ENCODE measurements at places on chromosomes 2 and 18.

- DNase-seq: no peak
Measured at GRCh38 chr2:160387558-160388262, 105.9 kb downstream of the RBMS1 start.

DNA sequence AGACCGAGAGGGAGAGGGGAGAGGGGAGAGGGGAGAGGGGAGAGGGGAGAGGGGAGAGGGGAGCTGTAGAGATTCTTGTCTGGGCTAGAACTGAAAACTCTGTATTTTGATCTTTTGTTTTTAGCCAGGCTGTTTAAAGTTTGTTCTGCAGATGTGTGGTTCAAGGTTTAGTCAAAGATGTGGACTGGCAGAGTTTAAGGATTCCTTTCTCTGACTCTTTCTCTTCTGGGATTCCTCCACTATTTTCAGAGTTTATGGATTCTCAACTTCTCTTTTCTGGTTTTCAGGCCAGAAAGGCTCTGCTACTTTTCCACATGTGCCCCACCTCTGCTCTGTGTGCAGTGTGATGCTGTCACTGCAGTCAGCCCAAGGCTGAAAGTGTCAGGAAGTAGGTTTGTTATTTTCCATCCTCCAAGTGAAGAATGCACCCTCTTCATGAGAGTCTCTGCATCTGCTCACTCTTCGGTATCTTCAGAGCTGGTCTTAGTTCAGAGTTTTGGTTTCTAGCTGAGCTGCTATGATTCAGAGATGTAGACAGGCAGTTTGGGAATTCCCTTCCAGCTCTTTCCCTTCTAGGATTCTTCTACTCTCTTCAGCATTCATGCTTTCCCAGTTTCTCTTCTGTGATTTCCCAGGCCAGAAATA lies 130.9 kb upstream of the SMAD7 start:
- no peak for DNase-seq

GRCh38 chr2:217356781-217357180 lies 496.9 kb upstream of the TNP1 start:
- no peak for DNase-seq

DNA sequence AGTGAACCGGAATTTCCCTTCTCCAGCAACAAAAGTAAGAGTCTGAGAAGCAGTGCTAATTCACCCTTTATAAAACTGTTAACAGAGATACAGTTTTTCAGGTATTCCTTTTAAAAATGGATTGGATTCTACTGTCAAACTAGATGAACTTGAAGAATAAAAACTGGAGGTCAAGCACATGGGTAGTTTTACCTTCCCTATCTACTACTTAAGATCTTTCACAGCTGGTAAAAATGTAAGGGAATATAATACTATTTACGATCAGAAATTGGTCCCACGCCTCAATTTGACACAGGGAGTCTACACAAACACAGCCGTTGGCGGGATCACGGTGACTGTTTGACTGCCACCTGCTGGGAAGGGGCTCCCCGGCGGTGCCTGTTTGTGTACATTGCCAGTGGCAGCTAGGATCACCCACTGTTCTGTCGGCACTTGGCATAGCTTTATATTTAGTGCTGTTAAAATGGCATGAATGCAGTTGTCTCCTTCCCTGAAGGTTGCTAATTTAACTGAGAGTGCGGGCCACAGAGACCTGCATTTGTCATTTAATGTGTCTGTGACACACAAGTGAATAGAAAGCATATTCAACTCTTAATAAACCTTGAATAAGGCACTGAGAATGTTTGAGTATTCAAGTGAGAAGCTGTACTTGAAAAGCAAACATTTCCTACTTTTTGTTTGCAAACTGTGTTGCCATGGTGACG lies 59.5 kb downstream of the ABCG8 start:
- no peak for DNase-seq

DNA sequence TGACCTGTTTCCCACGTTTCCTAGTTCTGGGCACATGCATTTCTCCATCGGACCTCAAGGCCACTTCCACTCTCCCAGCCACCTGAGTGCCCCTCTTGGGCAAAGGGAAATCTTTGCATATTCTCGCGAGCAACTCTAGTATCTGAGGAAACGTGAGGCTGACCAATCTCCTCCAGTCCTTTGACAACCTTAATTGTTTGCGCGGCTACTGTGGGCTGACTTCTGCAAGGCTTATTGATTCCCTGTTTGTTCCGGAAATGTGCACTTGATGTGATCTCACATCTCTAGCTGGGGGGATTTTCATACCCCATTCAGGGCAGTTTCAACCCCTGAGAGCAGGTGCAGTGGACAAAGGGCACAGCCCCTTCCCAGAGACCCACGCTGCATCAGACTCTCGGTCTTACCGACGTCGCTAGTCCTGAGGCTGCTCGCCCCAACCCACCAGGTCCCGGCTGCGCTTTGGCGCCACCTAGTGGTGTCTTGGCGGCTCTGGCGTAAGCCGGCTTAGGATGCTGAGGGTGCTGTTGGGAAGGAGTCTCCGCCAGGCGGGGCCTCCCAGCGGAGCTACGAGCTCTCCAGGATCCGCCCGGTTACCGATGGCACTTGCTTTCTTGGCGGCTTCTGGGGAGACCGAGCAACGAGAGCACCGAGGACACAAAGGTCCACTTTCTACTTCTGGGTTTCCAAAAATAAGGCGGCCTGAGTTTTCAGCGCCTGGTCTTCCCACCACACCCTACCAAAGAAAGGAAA lies 24.8 kb upstream of the SPR start:
- peak; percentile 73 for DNase-seq

DNA sequence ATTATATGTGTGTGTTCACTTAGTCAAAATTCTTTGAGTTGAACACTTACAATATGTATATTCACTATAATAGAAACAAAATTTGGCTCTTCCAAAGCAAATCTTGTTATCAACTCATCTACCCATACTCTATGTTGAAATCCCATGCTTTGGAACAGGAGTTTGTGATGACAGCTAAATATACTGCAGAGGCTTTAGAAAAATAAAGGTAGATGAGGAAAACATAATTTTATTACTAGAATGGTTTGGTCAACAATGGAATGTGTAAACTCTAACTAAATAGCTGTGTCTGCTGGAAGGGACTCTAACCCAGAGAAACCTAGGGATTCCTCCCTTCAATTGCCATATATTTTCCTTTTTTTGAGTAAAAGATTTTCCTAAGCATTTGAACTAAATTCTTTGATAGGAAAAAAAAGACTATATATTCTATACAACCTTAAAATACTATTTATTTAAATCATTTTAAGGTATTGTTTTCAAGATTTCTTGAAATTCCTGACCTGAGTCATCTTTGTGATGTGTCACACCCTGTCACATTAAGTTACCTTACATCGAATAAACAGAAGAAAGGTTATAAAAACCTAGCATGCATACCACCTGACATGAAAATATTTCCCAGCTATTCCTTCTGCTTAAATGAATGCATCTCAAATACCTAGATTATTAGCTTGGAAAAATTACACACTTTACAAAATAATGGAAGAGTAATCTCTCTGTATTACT lies 175.5 kb downstream of the OTX1 start:
- DNase-seq: no peak

DNA sequence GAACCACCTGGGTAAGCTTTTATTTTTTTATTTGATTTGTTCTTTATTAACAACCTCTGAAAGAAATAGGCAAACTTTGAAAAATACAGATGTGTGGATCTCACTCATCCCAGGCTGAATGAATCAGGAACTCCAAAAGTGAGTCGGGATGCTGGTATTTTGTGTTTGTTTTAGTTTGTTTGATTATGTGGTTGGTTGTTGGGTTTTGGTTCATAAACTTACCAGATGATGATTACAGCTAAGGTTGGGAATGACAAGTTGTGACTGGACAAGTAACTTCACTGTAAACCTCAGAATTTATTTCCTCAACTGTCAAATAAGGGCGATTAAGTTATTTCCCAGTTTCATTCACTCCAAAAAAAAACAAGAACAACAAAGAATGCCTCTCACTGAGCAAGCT lies 80.5 kb upstream of the KIF5C start:
- DNase-seq: no peak

DNA sequence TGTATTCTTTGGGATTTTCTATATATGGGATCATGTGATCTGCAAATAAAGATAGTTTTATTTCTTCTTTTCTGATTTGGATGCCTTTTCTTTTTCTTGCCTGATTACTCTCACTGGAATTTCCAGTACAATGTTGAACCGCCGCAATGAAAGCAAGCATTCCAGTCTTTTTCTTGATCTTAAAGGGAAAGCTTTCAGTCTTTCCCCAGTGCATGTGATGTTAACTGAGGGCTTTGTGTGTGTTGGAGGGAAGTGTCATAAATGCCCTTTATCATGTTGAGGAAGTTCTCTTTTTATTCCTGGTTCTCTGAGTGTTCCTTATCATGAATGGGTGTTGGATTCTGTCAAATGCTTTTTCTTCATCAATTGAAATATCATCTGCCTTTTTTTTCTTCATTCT lies 16.9 kb upstream of the CYBRD1 start:
- no peak for DNase-seq

DNA sequence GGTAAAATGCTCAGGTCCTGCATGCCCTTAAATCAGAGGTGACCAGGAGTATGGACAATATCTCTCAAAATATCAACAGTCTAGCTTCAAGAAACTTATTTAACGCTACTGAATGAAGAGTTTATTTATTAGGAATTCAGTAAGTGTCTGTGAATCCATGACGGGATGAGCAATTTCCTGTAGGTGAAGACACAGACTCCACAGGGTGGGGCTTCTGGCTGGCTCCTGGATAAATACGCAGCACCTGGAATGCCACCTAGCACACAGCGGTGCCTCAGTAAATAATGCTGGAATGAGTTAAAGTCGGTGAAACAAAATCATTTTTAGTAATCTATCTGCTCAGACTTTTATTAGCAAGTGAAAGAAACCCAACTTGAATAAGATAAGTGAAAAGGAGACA lies 29.4 kb upstream of the MBP start:
- DNase-seq: no peak

DNA sequence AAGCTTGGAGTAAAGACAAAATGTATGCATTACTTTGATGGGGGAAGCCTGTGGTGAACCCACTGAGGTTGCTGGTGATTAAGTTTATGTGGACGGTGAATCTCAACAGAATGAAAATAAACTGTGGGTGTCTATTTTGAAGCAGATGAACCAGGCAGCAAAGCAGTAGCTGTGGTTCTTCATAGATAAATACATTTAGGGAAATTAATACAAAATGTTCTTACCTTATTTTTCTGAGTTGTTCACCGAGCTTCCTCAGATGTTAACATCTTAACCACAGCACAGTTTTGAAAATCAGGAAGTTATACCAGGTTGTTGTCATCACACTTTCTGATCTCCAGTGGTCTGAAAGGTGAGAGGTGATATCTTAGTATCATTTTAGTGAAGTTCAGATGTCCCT lies 53.9 kb downstream of the NCK2 start:
- DNase-seq: peak; percentile 74

- no peak for DNase-seq
Measured at GRCh38 chr18:56515522-56515921, 122.9 kb downstream of the TXNL1 start.

DNA sequence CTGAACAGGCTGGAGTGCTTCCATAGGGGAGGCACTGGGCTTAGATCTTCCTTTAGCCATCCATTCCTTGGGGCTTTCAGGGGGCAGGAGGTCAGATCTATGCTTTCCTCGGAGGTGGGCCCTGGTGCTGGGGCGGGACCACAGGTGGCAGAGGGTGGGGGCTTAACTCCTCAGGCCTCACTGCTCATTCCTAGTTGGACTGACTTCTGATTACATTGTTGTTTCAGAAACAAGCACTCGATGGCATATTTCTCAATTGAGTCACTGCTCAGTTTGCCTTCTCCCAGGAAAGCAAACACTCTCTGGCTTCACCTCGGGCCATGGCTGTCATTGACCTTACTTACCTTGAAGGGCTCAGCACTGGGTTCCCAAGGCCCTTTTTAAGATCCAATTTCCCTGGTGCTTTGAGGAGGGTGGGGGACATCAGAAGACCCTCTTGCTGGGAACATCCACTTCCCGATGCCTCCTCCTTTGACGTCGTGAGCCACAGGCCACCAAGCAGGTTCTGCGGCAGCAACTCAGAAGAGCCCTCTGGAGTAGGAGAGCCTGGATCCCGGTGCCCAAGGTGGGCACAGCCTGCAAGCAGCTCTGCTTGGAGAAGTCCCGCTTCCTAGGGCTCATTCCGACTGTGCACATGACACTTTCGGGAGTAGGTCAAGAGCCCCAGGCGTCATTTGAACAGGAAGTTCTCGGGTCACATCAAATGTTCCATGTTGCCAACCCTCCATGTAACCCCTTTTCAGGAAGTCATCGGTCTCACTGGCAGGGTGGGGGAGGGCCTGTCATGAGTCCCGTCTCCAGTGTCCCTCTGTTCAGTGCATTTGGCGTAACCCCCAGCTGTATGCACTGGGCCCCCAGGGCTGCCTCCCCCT lies 40.6 kb downstream of the SDC1 start:
- DNase-seq: no peak

Measured in CD4-positive, CD25-positive, alpha-beta regulatory T cell (primary cell).